NCI-H510A (cell line): ENCODE measurements at places on chromosomes 4 and X.

GRCh38 chr4:52843351-52843750, 18.8 kb upstream of the RASL11B start:
- no peak for DNase-seq

DNA sequence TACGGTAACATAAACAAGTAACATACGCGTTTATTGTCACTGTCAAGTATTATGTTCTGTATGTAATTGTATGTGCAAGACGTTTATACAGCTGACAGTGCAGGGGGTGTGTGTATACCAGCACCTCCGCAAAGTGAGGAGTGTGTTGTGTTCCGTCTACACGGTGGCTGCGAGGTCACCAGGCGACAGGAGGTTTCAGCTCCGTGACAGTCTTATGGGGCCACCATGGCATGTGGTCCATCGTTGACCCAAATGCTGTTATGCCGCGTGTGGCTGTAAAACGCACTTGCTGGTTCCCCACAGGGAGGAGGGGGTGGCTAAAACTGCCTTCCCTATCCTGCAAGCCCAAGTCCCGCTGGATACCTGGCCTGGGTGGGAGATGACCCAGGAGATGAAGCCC, 25.0 kb downstream of the NSG1 start:
- no peak for DNase-seq

- DNase-seq: no peak
These were observed 8.2 kb upstream of the RUFY3 start for GRCh38 chr4:70713453-70714078.

- no peak for DNase-seq
These were observed 292.4 kb upstream of the FAT1 start for GRCh38 chr4:187016101-187016500.

DNA sequence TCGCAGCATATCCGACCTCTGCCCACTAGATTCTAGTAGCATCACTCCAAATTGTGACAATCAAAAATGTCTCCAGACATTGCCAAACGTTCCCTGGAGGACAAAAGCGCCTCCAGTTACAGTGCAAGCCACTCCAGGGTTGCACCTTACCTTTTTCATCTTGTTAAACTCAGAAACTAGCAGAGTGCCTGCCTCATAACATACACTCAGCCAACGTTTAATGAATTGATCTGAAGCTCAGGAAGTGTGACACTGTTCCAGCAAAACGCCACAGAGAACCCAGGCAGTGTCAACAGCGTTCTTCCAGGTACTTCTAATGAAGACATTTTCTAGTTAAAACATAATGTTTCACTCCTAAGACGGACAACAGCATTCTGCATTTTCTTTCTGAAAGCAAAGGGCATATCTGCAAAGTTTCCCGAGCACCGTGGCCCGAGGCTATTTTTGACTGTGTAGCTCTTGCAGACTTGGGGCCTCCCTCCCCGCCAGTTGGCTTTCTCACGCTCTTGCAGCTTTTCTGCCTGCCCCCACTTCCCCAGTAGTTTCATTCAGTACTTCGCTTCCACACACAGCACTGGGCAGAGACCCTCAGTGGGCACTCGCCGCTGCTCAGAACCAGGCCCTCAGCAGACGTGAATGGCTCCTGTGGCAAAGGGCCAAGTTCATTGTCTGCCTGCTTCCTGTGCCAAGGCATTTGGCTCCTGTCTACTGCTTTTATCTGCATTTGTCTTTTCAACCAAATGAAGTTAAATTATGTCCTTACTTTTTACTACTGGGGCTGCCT, 133.4 kb upstream of the TTC29 start:
- no peak for DNase-seq

GRCh38 chrX:40465735-40466551, 114.8 kb upstream of the ATP6AP2 start:
- no peak for DNase-seq

GRCh38 chr4:94762326-94762725, 4.6 kb downstream of the BMPR1B start:
- DNase-seq: no peak

DNA sequence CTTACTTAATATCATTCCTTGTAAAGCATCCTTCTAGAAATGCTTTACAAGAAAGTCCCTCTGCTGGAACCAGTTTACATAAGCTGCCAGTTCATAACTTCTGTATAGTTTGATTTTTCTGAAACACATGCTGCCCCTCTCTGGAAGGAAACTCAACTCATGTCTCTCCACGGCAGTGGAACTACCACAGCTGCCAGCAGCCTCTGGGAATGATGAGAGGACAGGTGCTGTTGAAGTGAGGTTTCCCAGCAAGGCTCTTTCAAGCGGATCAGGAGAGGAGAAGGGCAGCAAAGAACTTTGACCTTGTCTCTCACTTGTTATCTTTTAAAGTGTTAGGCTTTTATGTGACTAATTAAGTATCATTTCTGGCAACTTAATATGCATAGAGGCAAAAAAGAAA, 7.3 kb downstream of the GRPR start:
- no peak for DNase-seq

GRCh38 chr4:177281351-177281909, 28.2 kb upstream of the NEIL3 start:
- no peak for DNase-seq

DNA sequence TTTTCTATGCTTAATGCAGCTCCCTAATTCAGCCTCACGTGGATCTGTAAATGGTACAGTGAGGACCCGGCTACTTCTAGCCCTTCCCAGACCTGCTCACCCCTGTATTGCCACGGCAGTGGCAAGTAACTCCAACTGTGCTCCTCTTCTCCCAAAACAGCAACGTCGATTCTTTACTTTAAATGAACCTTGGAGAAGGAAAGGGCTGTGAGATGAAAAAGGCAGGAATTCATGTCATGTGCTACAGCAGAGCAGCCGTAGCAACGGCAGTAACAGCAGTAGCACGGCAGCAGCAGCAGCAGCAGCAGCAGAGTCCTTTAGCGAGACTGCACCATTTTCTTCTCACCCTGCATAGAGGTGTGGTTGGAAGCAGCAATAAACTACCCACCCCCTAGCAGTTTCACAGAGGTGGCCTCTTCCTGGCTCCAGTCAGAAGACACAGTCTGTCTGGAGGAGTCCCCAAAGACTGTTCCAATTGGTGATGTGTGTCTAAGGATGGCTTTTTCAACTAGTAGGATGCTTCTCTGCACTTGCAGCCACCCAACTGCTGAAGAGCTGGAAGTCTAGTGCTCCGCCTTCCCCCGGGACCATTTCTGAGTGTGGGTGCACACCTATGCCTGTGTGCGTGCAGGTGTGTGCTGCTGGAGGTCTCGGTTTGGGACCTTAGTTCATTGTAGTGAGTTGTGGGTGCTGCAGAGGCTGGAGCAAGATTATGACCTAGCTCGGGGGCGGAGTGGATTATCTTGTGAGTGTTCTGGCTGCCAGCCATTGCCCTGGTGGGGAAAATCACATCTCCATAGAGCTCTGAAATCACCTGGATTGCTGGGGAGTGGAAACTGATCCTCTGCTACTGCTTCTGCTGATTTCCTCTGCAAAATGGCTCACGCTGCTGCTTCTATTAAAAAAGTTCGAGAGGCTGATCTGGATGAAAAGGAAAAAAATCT, 67.2 kb downstream of the ANK2 start:
- peak; percentile 5 for DNase-seq

DNA sequence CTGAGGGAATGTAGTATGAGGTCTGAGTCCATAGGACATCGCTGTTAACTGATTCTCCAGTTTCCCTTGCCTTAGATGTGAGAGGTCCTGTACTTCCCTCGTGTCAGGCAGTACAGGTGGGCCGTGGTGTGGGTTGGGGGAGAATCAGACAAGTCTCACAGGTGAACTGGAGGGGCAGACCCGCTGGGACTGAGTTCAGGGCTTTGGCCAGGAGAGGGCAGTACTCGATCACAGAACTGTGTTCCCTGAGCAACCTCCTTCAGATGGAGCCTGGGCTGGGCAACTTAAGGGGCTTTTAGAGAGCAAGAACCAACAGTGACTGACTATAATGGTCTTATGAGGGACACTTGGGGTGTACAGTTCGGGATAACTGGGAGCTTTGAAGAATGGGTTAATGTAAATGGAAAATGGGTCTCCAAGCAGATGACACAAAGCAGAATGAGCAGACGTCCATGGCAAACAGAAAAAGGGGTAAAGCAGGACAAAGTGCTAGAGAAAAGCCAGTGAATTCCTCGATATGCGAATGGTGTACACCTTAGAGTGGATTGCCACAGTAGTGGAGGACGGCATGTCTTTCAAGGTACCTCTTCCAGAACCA, 83.6 kb downstream of the CCNG2 start:
- peak; percentile 48 for DNase-seq

- DNase-seq: no peak
These were observed 11.5 kb downstream of the COL25A1 start for GRCh38 chr4:109290918-109291317.

- DNase-seq: no peak
These were observed 43.7 kb downstream of the MAGEB16 start for GRCh38 chrX:35841872-35842271.

GRCh38 chrX:21947671-21948070, 7.2 kb downstream of the SMS start:
- no peak for DNase-seq

DNA sequence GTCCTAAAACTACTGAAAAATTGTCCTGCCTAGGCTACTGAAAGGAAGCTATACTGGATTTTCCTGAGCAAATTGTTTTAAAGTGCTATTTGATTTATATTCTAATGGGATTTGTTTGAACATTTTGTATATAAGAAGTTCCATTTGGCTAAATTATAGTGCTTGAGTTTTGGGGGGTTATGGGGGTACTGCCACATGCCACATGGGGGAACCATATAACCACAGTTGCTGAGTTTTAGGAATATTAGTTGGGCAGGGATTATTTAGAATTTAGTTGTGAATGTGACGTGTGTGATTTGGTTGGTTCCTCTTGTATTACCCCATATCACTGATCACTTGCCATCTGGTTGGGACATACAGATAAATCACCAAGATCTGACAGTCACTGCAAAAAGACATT, 224.5 kb upstream of the TAPT1 start:
- DNase-seq: no peak

GRCh38 chr4:107153228-107153627, 117.1 kb upstream of the DKK2 start:
- no peak for DNase-seq

DNA sequence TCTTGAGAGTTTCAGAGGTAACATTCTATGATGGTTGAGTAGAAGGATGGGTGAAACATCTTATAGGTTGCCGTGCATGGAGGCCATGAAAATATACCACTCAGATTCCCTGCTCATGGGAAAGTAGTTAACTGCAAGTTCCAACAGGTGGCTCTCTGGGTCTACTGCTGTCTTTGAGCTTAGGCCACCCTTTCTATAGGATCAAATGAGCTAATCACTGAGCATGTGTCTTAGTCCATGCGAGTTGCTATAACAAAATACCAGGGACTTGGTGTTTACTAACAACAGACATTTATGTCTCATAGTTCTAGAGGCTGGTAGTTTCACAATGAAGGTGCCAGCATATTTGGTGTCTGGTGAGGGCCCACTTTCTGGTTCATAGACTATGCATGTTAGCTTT, 144.8 kb upstream of the UNC5C start:
- no peak for DNase-seq

DNA sequence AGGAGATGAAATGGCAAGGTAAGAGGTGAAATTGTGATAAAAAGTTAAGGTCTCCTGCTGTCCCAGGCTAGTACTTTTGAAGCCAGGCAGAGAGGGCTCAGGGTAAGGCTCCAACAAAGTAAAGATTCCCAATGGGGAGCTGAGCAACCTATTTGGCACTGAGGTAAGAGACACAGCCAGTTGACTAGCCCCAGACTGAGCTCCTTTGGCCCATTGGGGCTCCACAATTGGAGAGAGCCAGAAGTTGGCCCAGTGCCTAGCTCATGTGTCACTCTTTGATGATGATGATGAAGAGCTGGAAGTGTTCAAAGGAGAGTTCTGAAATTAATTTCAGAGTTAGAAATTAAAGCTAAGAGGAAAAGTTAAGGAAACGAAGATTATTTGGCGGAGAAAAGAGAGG, 94.6 kb downstream of the RLIM start:
- DNase-seq: no peak

DNA sequence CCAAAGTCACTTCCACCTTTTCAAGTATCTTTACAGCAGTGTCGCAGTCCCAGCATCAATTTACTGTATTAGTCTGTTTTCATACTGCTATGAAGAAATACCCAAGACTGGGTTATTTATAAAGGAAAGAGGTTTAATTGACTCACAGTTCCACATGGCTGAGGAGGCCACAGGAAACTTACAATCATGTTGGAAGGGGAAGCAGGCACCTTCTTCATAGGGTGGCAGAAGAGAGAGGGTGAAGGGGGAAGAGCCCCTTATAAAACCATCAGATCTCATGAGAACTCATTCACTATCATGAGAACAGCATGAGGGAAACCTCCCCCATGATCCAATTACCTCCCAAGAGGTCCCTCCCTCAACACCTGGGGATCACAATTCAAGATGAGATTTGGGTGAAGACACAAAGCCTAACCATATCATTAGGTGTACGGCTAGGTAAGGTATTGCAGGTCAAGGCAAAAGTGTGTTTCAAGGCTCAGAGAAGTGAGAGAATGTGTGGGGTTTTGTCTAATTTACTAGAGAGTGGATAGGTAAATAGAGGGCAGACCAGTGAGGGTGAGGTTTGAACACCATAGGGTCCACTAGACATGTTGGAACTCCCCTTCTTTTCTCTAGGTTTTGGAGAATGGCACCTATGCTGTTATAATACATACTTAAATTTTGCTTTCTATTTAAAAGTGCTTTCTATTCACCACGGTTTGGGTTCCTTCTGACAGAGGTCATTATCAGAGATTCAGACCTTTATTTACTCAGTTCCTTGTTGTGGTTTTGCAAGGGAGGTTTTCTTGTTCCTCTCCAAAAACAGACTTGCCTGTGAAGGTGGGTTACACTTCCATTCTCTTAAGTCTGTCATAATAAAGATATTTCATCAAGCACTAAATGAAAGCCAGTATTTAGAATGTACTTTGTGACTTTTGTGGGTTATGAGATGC, 186.6 kb downstream of the CPEB2 start:
- DNase-seq: no peak

DNA sequence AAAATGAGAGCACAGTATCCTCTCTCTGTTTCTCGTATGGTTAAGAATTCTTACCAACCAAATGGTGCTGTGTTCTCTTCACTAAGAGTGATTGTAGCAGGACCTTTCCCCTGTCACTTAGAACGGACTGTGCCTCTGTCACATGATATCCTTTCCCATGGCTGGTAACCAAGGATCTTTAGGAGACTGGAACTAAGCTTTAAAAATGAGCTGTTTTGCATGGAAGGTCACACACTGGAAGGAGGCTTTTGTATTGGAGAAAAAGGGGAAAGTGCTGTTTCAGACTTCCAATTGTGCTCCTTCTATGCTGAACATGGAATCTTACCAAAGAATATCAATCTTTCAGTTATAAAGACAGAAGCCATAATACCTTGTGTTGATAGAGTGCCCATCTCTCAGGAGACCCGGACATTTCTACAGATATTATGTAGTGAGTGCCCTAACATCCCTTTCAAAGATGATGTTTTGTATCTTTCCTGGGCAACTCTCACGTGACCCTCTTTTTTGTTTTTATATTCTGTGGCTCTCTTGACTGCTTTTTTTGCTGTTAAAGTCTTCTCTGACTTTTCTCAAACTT, 148.6 kb downstream of the SLC4A4 start:
- peak; percentile 7 for DNase-seq

- DNase-seq: no peak
These were observed 17.0 kb upstream of the MOB1B start for GRCh38 chr4:70885174-70885573.
